Fibroblast of villous mesenchyme (primary cell): ENCODE measurements at places on chromosomes 13 and 19. TPM values are rescaled to one million over a fixed set of nuclear protein-coding genes. Genes with fewer than 3 reads are reported as not detected.

Gene GRIK5
- total RNA-seq = not detected in 2 replicates

DNA sequence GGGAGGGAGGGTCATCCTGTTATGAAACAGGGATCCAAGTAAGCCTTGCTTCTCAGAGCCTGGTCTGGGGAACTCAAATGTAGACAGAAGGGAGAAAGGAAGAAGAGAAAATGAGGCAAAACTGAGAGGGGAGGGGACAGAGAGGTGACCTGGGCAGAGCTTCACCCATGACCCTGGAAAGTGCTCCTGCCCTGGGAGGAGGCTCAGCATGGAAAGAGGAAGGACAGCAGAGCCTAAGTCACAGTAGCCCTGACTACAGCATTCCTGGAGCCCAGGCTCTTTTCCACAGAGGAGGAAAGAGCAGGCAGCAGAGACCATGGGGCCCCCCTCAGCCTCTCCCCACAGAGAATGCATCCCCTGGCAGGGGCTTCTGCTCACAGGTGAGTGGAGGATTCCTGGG is at the start of gene CEACAM3:
Gene CEACAM3 (plus strand): TSS at position 226 of the 400 bp plus-strand sequence. CDS start 91 bp downstream, at position 317.
- DNase-seq = no peak

DNA sequence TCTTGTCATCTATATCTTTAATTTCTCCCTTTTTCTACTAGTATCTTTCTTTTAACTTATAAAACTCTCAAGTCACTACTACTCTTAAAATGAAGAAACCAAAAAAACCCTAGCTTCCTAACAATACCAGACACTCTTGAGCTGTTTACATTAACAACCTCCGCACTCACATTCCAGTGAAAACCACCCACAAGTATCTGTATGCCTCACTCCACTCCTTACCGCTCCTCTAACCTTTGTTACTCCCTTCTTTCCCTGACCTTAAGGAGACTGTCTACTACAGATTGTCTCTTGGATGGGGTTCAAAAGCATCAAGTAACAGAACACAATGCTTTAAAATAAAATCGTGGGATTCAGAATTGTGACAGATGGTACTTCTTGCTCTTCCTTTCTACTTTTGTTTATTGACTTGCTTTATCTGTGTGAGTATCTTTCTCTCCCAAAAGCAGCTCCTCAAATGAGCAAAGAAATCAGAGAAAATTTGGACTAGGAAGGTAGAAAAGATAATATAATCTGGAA is 110.0 kb upstream of the FBXL3 start:
- peak; percentile 89 for DNase-seq

GRCh38 chr19:49873834-49874233 is 3.3 kb downstream of the AKT1S1 start:
- DNase-seq = no peak

DNA sequence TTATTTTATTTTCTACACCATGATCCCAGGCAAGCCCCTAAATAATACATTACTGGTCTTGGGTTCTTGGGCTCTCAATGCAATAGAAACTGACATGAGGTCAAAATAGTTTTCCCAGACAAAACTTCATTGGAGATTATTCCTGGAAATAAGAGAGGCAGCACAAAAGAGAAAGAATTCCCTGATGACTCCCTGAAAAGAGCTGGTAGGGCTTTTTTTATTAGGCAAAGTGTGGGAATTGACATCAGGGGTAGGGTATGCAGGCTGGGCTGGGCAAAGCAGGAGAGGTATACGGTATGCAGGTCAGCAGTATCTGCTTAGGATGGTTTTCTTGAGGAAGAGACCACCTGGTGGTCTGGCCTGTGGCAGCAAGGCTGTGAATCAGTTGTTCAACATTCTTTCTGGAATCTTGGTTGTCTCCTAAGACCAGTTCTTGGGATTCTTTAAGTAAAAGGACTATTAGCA is 9.3 kb upstream of the IGFL3 start:
- DNase-seq = no peak

Gene WDR62
- total RNA-seq = 5.5 and 7.8 TPM in 2 replicates

GRCh38 chr19:4547303-4548237 is 7.7 kb upstream of the LRG1 start:
- DNase-seq = no peak

Gene RB1
- 35.8 and 50.5 TPM in 2 replicates for total RNA-seq

Gene MBD3L2
- total RNA-seq = not detected in 2 replicates

DNA sequence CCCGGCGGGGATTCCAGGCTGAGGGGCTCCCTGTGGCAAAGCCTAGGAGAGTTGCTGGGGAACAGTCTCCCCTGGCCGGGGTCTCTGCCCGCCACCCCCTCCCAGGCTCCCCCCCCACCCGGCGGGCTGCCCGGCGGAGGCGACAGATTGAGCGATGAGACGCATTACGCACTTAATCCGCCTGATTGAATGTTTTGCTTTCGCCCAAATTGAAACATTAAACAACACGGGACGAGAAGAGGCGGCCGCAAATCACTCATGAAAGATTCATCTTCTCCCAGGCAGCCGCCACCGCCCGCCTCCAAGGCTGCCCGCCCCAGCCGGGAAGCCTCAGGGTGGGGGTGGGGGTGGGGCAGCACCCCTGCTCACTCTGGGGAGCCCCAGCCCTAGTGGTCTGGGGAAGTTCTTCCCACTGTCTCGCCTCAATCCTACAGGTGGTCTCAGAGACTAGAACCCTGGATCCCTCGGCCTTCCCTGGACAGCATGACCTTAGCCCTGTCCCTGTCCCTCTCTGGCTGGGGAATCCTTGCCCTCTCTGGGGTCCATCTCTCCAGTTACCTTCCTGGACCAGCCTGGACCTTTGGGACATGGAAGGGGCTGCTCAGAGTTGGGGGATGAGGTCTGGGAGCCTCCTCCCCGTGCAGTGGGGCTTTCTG is 7.6 kb upstream of the ERFL start:
- DNase-seq = peak; percentile 51

- DNase-seq = no peak
These were observed 167.7 kb downstream of the TSHZ3 start for GRCh38 chr19:31181535-31181934.

Gene PGLYRP2
- not detected in 2 replicates for total RNA-seq

Gene EXOC3L2
- total RNA-seq = not detected in 2 replicates

Gene ATP13A1
- total RNA-seq = 35.8 and 44.9 TPM in 2 replicates

GRCh38 chr19:14381689-14382474 is 638 bp downstream of the ADGRE5 start:
- DNase-seq = peak; percentile 60

- DNase-seq = peak; percentile 28
These were observed 2.7 kb downstream of the TNPO2 start for GRCh38 chr19:12720851-12721655.

Gene PRR12
- 3.0 and 3.9 TPM in 2 replicates for total RNA-seq

DNA sequence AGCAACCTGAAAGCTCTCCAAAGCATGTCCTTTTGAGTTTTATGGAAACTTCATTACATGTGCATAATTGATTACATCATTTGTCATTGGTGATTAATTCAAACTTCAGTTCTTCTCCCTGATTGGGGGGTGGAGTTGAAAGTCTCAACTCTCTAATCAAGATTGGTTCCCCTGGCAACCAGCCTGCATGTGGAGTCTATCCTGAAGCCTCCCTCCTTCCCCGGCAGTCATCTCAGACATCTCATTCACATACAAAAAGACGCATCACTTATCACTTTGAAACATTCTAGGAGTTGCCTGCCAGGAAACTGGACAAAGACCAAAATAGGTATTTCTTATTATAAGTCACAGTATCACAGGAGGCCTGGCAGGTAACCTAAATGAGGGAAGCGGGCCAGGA is 50.5 kb downstream of the TEX26 start:
- DNase-seq = no peak

- no peak for DNase-seq
These were observed 226.7 kb downstream of the TEX29 start for GRCh38 chr13:111546921-111547675.

Gene COX6B2
- total RNA-seq = under 0.01 TPM in 1 of 2 replicates, not detected in the other

- DNase-seq = peak; percentile 47
These were observed at the start of gene MLNR for GRCh38 chr13:49220036-49220855. MLNR (plus strand) TSS chr13:49220338; CDS start chr13:49220338, 0 bp downstream.

DNA sequence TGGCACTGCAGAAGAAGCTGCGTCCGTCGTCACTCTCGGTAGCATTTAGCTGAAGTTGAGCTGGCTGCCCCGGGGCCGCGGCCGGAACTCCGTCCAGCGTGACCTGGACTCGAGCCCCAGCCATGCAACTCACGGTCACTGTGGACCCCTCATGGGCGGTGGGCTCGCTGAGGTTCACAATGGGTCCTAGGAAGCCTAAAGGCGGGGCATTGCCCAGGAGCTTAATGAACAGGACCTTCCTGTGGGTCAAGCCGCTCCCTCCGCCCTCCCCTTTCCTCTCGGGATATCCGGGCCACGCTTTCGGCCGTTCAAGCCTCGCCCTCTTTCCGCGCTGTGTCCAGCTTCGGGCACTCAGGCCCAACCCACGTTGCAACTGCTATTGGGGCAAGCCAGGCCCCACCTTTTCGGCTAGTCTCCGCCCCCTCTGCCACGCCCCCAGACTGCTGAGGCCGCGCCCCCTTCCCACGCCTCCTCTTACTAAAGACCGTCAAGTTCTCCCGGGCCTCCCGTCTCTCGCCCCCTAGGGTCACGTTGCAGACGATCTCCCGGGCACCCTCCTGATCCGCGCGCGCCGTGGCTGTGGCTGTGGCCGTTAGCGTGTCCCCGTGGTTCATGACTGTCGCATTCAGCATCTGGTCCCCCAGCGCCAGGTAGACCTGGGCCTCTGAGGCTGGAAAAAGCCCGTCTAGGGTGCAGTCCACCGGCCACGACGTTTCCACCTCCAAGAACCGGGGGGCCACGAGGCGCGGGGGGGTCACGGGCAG is 1.4 kb upstream of the RAVER1 start:
- DNase-seq = peak; percentile 98

- DNase-seq = no peak
These were observed 3.7 kb upstream of the TCF3 start for GRCh38 chr19:1655987-1656608.

Gene CTU1
- total RNA-seq = 4.8 and 5.2 TPM in 2 replicates

DNA sequence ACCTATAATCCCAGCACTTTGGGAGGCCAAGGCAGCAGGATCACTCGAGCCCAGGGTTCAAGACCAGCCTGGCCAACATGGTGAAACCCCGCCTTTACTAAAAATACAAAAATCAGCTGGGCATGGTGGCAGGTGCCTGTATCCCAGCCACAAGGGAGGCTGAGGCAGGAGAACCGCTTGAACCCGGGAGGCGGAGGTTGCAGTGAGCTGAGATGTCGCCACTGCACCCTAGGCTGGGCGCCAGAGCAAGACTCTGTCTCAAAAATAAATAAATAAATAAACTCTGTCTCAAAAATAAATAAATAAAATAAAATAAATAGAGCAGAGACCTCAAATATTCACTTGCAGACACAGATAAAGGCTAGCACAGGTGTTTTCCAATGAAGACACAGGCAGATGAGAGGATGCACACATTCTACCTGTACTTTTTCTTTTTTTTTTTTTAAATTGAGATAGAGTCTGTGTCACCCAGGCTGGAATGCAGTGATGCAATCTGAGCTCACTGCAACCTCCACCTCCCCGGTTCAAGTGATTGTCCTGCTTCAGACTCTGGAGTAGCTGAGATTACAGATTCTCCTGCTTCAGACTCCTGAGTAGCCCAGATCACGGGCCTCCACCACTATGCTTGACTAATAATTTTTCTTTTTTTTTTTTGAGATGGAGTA is 2.7 kb upstream of the RPS16 start:
- DNase-seq = no peak

DNA sequence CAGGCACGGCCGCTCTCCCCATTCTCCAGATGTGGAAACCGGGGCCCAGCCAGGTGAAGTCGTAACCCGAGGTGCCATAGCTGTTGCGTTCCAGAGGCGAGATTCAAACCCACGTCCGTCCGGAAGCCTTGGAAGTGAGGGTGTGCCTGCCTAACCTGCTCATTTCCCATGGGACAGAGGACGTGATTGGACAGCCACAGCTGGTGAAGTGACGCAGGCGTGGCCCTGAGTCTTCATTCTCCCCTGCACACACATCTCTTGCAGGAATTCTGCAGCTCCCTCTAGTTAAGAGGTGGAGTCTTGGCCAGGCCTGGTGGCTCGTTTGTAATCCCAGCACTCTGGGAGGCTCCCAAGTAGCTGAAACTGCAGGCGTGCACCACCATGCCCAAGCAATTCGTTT is 16.8 kb downstream of the MEIS3 start:
- no peak for DNase-seq

Gene TMIGD2
- not detected in 2 replicates for total RNA-seq

DNA sequence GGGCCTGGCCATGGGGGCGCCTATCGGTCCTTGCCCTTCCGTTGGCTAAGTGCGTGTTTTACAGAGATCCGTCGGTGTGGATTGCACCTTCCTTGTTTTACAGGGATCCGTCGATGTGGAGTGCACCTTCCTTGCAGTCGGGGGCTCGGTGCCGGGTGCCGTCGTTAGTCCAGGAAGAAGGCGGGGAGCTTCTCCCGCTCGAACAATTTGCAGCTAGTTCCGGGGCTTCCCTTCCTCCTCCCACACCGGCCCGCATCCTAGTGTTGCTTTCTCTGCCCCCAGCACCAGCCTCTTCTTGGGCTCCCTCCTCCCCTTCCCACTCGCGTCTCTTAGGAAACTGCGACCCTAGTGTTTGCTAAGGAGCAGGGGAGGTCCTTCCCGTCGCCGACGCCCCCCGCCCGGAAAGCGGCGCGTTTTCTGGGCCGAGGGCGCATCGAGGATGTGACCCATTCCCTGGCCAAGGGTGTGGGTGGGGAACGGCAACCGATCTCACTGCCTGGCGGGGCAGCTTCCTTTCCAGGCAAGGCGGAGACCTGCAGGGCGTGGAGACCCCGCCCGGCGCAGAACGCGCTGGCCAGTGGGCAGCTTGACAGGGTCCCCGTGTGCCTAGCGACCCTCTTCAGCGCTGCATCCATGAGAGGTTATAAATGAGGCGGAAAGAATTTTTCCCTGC is 75.7 kb upstream of the ZNF91 start:
- no peak for DNase-seq

Gene PRSS57
- total RNA-seq = not detected in 2 replicates

Gene NTF4
- total RNA-seq = not detected in 2 replicates

Gene SYDE1
- 51.0 and 61.2 TPM in 2 replicates for total RNA-seq
